RPMI8226 (cell line): ENCODE measurements at places on chromosomes 3 and 15.

GRCh38 chr3:112598731-112599130 lies 36.9 kb downstream of the SLC35A5 start:
- DNase-seq: no peak

GRCh38 chr3:149507491-149508324 lies 33.2 kb downstream of the TM4SF4 start:
- DNase-seq: peak; percentile 10

DNA sequence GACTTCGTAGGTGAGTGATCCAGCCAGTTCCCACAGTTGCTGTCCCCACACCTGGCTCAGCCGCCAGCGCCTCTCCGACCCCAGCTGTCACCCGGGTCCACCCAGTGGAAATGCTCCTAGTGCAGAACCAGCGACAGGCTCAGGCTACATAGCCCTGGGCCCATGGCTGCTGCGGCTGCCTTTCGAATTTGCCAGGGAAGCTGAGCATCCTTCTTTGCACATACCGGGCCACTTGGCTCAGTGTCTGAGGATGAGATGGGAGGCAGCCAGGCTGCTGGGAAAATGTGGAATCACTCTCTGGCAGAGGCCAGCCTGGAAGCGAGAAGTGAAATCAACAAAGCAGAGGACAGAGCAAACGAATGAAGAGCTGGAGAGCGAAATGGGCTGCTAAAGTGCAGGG lies 80.1 kb downstream of the ST8SIA2 start:
- DNase-seq: no peak

DNA sequence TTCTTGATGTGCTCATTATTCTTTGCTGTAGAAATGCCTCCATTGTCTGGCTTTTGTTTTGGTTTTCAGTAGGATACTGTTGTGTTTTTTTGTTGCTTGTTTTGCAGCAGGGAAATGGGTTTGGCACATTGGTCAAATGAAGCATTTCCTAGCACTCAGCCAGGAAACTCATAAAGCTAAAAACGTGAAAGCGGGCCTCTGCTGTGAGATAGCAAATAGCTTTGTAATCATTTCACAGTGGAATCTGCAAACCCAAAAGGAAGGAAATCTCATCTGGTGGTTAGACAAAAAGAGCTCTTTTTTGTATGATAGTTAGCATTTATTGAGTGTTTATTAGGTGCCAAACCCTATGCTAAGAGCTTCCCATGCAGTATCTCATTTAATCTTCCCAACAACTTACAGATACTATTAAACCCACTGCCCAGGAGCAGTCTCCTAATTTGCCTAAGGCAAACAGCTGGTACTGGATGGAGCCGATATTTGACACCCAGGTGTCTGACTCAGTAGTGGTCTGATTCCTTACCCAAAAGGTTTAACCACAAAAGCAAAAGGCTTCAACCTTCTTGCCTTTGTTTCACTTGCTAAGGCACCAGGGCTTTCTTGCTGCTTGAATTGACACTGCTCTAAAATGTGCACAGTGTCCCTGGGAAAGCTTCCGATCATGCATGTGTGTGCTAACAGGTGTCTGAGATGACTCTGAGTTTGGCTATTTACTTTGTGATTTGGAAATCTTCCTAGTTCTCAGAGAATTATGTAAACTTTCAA lies 527.9 kb upstream of the MDFIC2 start:
- no peak for DNase-seq

DNA sequence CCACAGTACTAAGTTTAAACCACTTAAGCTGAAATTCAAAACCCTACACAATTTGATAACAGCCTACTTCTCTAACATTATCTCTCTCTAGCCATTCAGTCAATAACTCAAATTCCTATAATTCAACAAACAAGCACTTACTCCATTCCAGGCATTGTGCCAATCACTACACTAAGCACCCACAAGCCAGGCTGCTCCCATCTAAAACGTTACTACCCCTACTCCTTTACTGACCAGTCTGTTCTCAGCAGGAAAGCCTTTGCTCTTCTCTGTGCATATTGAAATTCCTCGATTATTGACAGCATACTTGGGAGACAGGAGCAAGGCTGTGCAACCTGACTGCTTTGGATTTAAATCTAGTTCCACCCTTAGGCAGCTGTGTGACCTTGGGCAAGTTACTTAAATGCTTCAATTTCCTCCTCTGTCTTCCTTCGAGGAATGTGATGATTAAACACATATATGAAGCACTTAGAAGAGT lies 177.2 kb upstream of the THBS1 start:
- DNase-seq: no peak

- DNase-seq: peak; percentile 49
Observed at GRCh38 chr3:143951351-143951971, 20.2 kb upstream of the DIPK2A start.

- no peak for DNase-seq
Observed at GRCh38 chr15:40984964-40985363, 31.7 kb downstream of the CHAC1 start.

- no peak for DNase-seq
Observed at GRCh38 chr3:44612678-44613077, 12.2 kb upstream of the ZNF197 start.

DNA sequence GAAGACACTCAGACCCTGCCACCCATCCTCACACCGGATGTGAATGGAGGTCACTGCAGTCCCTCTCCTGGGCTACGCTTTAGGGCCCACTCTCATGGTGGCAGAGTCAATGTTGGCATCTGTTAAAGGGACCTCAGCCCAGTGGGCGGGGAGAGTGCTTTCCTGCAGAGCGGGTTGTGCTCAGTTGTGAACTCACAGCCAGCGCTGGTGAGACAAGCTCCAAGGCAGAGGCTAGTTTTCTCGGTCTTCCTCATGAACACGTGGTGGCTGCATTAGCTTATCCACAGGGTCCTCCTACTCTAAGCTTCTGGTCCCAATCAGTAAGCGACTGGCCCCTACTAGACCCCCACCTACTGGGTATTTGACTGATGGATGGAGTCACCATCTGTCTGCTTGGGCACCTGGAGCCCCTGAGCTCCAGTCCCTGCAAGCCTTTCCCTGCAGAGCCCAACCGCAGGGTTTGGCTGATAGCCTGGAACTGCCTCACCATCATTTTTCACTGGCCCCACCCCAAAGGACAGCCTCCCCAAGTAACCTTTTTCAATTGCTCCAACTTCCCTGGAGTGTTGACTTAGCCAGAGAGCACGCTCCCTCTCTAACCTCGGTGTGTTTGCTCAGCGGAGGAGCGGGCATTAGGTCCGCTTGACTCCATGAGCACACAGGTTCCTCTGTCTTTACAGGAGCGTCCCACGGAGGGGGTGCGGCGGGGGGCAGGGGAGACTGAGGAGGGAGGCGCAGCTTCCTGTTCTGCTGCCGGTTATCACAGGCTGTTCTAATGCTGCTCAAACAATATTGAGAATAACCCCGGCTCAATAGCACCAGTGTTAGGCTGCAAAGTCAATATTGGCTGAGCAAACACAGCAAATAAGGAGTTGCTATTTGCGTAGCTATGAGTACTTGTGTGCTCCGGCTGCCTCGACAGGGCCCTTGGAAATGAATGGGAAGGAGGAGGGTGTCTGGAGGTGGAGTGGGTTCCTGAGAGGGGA lies 141.7 kb downstream of the RPLP1 start:
- peak; percentile 95 for DNase-seq

GRCh38 chr3:113662824-113663223 lies 33.6 kb downstream of the USF3 start:
- no peak for DNase-seq

DNA sequence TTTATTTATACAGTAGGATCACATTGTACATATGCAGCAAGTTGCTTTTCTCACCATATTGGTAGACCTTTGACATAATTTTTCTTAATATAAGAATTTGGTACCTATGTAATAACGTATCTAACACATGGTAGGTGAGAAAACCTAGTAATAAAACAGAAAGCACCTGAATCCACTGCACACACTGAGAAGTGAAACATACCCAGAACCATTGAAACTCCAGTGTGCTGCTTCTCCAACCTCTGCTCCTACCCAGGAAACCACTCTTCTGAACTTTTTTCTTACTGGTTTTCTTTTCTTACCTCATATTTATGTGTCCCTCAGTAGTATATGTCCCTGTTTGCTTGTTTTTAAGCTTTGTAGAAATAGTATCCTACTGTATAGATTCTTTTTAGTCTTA lies 293.0 kb downstream of the UBE2E2 start:
- DNase-seq: no peak

DNA sequence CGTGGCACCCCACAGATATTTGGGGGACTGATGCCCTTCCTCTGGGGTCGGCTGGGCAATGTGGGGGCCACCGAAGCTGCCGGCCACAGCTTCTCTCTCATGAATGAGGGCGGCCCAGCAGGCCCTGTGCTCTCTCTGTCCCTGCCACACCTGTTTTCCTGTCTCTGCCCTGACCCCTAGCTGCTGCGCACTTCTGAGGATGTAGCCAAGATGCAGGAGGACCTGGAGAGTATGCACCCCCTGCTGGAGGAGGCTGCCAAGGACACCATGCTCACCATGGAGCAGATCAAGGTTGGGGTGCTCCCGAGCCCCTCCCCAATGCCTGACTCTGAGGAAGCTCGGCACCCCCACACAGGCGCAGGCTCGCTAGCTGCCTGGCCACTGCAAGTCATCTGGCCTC lies 59.7 kb downstream of the SEMA3G start:
- peak; percentile 88 for DNase-seq

- no peak for DNase-seq
Observed at GRCh38 chr3:150798122-150798618, 35.2 kb upstream of the SIAH2 start.

DNA sequence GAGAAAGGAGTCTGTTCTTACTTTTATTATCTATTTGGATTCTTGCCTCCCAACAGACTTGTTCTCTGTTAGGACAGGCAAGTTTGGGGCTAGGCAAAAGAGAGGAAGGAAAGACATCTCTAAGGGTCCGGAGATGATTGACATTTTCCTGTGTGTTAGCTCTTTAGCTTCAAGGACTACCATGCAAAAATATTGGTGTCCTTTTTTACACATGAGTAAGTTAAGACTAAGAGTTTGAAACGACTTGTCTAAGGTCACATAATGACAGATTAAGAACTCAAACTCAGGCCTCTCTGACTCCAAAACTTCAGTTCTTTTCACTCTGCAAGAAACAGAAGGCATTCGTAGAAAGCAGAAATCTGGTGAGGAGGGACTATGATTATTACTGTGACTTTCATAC lies 5.9 kb downstream of the LMCD1 start:
- no peak for DNase-seq

DNA sequence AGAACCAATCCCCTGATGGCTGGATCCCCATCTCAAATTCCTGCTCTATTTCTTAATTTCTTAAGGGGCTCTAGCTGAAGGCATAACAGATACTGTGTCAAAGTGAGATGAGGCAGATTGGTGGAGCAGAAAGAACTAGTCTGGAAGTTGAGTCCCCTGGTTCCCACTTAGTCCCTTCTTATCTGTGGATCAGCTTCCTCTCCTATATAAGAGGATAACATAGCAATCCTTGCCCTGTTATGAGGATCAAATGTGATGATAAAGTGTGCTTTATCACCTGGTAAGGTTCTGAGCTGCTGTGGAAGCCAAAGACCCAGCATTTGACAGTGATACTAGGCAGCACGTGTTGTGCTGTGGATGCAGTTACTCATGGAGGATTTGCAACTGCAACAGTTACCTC lies 8.1 kb upstream of the SIN3A start:
- no peak for DNase-seq
